ENCODE measurements at places on chromosomes 2 and 18.
A peak's percentile ranks its signal among the peaks of the same experiment; 100 is the strongest.

GRCh38 chr2:176156301-176156806 is 753 bp upstream of the HOXD3 start:
- DNase-seq: no peak

- DNase-seq: no peak
These were observed 141.7 kb upstream of the TWIST2 start for GRCh38 chr2:238706163-238706562.

DNA sequence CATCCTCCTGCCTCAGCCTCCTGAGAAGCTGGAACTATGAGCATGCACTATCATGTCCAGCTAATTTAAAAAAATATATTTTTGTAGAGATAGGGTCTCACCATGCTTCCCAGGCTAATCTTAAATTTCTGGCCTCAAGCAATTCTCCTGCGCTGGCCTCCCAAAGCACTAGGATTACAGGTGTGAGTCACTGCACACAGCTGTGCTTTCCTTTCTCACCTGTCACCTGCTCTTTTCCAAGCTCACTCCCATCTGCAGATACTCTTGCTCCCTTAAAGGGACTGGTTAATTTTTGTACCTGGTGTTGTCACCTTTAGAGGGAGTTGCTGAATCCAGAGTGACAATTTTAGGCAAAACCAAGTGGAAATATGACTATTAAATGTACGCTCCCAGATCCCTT is 178.2 kb downstream of the LOXHD1 start:
- no peak for DNase-seq

DNA sequence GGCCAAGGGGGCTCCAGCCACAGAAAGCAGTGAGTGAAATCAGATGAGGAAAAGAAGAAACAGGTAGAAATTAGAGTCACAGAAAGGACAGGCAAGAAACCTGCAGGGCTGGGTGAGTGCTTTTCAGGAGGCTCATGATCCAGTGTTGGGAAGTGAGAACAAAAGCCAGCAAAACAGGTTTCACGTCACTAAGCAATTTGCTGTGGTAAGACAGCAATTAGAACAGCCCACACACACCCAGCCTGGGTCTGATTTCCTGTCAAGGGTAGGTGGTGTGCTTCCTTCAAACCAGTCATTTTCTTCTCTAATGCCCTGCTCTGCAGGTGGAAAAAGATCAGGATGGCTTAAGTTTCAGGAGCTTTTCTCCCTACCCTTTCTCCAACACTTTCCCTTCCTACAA is 52.9 kb upstream of the XDH start:
- DNase-seq: no peak

GRCh38 chr18:9211955-9212354 is 75.4 kb downstream of the ANKRD12 start:
- DNase-seq: no peak

DNA sequence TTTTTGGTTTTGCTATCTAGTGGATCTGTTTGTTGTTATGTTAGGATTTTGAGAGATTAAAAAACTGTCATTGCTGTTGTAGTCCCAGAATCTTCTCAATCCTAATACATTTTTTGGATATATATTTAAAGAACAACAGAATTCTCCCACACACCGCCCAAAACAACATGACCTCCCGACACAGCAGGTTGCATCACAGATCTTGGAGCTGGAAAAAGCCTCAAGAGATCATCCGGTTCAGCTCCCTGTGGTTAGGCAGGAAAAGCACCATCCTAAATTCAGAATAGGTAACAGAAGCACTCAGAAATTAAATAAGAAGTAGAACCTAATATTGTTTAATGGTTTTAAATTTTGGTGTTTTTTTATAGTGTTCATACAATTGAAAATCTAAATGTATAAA is 251.4 kb upstream of the STON1 start:
- DNase-seq: no peak

DNA sequence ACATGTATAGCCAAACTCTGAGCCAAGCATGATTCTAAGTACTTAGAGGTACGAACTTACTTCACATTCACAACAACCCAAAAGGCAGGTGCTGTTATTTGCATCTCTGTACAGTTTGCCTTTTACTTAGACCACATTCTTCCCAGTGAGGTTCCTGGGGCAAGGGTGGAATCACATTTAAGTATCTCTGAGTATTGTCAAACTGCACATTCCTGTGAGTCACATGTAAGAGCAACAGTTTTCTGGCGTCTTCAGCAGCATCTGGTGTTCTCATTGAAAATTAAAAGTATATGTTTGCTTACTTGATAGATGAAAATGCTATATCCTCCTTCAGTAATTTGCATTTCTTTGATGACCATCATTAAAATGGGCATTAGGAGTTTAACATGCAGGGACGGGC is 119.1 kb downstream of the UXS1 start:
- DNase-seq: no peak

DNA sequence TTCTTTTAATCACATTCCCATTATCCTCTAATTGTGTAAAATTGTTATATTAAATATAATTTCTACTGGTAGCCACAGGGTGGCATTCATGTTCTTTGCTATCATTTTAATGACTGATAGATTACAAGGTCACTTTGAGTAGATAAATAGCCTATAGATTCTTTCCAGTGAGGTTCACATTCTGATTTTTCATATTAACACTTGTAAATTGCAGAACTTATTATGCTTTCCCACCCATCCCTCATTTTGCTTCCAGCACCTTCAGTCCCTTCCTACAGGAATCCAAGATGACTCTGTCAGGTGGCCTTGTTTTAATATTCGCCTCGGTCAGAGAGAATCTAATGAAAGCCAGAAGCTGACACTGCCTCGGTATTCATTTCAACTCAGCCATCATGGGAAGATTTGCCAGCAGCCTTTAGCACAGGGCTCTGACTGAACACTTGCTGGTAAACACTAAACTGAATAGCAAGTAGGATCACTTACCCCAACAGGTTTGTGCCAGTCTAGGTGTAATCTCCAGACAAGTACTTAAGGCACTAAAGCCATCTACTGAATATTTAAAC is 101.2 kb upstream of the FSHR start:
- no peak for DNase-seq

DNA sequence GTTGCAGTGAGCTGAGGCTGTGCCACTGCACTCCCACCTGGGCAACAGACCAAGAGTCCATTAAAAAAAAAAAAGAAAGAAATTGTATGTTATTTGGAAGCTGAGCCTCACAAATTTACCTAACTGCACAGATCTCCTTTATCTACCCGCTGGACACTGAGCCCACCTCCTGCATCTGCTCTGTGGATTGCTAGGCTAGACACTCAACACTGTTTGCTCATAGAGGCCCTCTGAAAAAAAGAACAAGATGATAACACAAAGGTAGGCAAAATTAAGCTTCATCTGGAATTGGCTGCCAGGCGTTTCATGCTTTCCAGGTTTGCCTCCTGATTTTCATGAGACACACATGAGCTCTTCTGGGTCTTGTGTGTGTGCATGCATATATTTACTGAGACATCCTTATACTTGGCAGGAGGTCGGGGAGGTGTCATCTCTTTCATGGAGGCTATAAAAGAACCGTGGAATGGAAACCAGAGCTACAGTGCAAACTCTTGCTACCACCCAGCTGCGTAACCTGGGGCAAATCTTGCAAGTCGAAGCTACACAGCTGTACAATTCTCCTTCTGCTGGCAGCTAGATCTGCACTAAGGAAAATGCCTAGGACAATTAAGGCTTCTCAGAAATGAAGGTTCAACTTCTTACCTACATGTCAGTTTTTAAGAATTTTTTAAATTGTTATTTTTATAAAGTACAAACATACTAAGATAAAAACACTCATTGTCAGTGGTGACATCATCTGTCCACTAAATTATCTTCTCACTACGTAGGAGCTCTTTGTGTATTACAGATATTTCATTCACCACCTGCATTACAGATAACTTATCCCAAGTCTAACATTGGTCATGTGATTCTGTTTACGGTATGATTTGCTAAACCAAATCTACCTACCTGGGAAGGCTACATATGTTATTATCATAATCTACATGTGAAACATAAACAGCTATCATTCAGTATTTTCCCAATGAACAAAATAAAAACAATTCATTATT is 63.1 kb downstream of the CABYR start:
- no peak for DNase-seq

DNA sequence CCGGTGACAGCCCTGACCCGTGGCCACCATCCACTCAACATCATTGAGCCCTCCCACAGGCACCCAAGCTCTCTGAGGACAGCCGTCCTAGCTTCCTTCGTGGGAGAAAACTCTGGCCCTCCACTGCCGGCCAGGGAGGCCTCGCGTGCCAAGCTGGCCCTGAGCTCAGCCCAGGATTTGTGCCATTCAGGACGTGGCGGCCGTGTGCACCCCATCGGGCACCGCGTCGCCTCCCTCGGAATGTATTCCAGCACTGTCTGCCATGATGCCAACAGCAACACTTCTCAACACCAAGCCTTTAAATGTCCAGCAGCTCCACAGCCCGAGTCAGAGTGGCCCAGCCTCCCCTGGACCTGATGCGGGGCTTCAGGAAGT is 35.7 kb downstream of the ZNF516 start:
- no peak for DNase-seq

- DNase-seq: no peak
These were observed 398.9 kb downstream of the TRIB2 start for GRCh38 chr2:13115643-13116042.

- DNase-seq: peak; percentile 13
These were observed 2.0 kb upstream of the GAL3ST2 start for GRCh38 chr2:241774419-241775222.

DNA sequence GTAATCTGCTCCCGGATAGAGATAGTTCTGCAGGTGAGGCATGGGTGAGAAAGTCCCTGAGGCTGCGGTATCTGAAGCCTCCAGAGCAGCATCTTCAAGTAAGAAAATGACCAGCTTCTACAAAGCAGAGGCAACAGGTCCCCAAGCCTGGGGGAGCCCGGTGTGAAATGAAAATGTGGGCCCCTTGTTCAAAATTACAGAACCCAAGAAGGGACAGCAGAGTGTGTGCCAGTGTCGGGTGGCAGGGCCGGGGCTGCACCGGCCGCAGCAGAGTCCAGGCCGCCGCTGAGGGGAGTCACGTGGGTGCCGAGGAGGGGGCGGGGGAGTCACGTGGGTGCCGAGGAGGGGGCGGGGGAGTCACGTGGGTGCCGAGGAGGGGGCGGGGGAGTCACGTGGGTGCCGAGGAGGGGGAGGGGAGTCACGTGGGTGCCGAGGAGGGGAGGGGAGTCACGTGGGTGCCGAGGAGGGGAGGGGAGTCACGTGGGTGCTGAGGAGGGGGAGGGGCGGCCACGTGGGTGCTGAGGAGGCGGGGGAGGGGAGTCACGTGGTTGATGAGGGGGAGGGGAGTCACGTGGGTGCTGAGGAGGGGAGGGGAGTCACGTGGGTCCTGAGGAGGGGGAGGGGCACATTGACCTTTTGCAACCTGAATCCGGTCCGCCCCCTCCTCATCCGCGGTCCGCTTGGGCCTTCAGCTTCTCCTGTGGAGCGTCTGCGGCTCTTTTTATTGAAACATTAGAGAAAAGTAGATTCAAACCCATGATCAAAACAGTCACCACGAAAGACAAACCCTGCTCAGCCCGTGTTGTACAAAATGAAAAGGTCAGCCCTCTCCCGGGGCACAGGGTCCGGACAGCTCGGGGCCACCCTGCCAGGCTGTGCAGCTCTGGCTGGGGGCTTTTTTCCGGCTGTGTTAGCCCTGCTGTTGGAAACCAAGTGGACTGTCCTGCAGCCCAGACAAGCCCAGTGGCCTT is 10.4 kb downstream of the COLEC11 start:
- no peak for DNase-seq

Measured in non-pigmented ciliary epithelial cell (primary cell).